Aorta (tissue), 5 donors: ENCODE measurements at places on chromosomes 4 and X.

DNA sequence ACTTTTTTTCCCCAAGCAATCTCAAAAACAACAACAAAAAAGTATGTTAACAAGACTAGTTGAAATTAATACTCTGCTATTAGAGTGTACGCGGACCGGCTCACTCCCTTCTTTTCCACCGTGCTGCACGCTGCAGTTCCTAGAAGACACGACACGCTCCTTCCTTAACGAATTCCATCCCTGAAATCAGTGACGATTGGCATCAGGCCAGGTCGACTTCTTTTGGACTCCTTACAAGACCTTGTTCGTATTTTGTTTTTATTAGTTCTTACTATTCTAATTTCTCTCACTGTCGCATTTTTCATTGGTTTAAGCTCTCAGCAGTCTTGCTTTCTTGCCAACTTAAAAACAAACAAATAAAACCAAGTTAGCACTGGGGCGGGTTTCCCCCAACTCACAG, 175.8 kb upstream of the PITX2 start:
- no peak overlapping the region for H3K27ac ChIP-seq
- no peaks in the 10 kb centered on the region for H3K4me1 ChIP-seq
- H3K36me3 ChIP-seq: no peaks in the 10 kb centered on the region

DNA sequence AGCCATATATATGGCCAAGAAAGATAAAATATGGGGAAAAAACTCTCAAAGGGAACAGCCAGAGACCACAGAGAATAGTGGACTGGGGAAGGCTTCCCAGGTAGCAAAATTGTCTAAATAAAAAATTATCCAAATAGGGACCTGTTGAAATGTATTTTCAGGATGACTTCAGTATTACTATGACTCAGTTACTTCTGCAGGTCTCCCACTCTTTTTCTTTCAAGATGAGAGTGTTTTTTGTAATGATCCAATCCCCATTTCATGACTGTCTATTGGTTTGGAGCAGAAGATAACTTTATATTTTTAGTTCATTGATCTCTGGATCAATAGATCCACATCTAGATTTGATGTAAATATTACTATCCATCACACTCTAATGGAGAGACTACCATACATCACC, 372.1 kb upstream of the EMCN start:
- no peak overlapping the region for H3K27ac ChIP-seq
- H3K4me1 ChIP-seq: no peaks in the 10 kb centered on the region
- H3K36me3 ChIP-seq: no peaks in the 10 kb centered on the region
- no peaks in the 10 kb centered on the region for H3K27me3 ChIP-seq
- no peak overlapping the region for H3K4me3 ChIP-seq

DNA sequence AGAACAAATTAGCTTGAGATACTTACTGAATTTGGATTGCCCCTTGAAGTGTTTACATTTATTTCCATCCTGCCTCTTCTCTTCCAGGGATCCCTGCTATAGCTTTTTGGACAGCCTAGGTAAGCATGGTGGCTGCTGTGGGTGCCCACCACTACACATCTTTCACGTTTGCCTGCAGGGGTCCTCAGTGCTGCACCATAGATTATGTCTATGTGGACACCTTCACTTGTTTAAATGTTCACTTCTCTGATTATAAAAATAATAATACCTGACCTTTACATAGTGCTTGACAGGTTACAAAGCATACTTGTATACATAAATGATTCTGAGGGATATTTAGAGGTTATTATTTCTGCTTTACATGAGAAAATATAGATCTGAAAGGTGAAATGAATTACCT, 67.9 kb upstream of the SLC4A4 start:
- H3K27me3 ChIP-seq: no peaks in the 10 kb centered on the region
- no peak overlapping the region for H3K27ac ChIP-seq
- no peak for DNase-seq
- no peak overlapping the region for H3K4me3 ChIP-seq
- no peaks in the 10 kb centered on the region for H3K36me3 ChIP-seq

- no peaks in the 10 kb centered on the region for H3K36me3 ChIP-seq
- H3K27ac ChIP-seq: no peak overlapping the region
- peak; percentile 59 for DNase-seq
- no peaks in the 10 kb centered on the region for H3K27me3 ChIP-seq
Observed at GRCh38 chr4:88765729-88766128, 68.1 kb upstream of the NAP1L5 start.

DNA sequence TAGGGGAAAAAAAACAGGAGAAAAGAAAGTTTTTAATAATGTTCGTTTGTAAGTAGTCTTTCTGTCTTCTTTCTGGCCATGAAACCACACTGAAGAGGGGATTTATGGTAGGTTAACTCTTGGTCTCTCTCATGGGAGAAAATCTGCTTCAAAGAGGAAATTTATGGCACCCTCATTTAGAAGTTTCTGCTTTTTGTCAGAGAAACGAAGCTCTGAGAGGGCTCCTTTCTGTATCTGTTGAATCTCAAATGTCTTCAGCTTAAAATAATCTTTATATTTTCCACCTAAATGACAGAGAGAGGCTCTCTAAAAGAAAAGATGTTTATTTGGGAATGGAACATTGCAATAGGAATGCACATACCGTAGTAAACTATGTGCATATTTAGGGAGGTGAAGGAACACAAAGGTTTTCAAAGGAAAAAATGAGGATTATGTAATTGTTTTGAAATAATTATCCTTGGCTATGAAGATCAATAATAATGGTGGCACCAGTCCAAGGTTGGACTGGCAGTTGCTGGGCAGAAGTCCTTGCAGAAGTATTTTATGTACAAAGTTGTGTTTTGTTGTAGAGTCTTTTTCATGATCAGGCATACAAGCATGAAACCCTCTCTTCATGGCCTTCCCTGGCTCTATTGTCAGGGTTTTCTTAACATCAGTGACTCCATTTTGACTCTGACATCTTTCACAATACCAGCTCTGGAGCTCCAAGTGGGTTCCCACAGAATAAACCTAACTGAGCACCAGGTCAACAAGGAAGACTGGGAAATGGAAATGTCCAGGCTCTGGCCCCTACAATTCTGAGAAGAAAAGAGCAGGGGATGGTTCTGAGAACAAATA, 53.0 kb upstream of the HPSE start:
- H3K4me1 ChIP-seq: no peaks in the 10 kb centered on the region
- H3K27me3 ChIP-seq: no peaks in the 10 kb centered on the region
- no peaks in the 10 kb centered on the region for H3K36me3 ChIP-seq
- DNase-seq: no peak
- no peak overlapping the region for H3K27ac ChIP-seq
